Left renal pelvis (tissue), 4 donors: ENCODE measurements at places on chromosomes 4 and X. TPM values are rescaled to one million over a fixed set of nuclear protein-coding genes. Genes with fewer than 3 reads are reported as not detected.

GRCh38 chr4:10158333-10158942 lies 41.8 kb upstream of the WDR1 start:
- no peak for DNase-seq

Gene SMARCA1
- 103 TPM for polyA plus RNA-seq

Gene N4BP2
- 19.7 TPM for polyA plus RNA-seq

GRCh38 chr4:73028621-73029020 lies 40.9 kb downstream of the COX18 start:
- DNase-seq: no peak

DNA sequence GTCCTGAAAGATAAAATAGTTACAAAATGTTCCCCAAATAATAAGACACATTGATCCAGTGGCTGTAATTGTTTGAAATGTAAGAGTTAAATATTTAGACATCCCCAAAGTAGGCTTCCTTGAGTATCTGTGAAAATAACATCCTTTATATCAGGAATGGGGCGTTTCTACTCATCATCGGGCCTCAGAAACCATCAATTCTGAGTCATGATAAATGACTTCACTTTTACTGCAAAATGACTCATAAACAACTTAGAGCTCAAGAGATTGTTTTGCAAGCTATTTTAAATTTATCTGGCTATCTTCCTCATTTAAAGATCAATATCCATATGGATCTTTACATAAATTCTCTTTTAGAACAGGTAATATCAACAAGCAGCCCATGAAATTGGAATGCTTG lies 369.4 kb upstream of the CNKSR2 start:
- DNase-seq: no peak

- no peak for DNase-seq
These were observed 2.8 kb downstream of the UPRT start for GRCh38 chrX:75276666-75277065.
